Inflammatory macrophage (primary cell): ENCODE measurements at places on chromosomes 13 and 19.

GRCh38 chr19:58538257-58539168, 5.4 kb upstream of the TRIM28 start:
- no peak for DNase-seq

DNA sequence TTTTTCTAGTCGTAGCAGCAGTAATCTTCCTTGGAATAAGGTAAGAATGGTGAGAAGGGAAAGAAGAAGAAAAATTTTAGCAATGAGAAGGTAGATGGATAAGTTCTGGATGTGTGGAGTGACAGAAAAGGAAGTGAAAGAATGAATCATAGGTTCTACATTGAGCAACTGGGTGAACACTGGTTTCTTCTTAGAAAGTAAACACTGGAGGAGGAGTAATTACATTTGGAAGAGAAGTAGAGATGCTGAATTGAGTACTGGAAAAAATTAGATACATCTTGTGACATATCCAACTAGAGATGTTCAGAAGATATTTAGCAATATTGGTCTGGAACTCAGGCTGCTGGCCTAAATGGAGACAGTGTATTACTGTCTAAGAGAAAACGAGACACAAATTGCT, 148.5 kb downstream of the GPC5 start:
- DNase-seq: peak; percentile 14

GRCh38 chr19:24062190-24062589, 24.8 kb upstream of the ZNF254 start:
- no peak for DNase-seq

- DNase-seq: no peak
These were observed 264.5 kb downstream of the KCTD12 start for GRCh38 chr13:76621705-76622104.

DNA sequence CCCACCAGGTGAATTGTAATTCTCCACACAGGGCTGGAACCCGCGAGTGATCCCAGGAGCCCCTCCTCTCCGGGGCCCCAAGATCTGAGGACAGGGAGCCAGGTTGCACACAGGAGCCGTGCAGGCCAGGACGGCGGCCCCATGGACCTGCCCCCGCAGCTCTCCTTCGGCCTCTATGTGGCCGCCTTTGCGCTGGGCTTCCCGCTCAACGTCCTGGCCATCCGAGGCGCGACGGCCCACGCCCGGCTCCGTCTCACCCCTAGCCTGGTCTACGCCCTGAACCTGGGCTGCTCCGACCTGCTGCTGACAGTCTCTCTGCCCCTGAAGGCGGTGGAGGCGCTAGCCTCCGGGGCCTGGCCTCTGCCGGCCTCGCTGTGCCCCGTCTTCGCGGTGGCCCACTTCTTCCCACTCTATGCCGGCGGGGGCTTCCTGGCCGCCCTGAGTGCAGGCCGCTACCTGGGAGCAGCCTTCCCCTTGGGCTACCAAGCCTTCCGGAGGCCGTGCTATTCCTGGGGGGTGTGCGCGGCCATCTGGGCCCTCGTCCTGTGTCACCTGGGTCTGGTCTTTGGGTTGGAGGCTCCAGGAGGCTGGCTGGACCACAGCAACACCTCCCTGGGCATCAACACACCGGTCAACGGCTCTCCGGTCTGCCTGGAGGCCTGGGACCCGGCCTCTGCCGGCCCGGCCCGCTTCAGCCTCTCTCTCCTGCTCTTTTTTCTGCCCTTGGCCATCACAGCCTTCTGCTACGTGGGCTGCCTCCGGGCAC, 3.9 kb downstream of the FFAR1 start:
- no peak for DNase-seq

GRCh38 chr13:45437947-45438346, 19.8 kb upstream of the SLC25A30 start:
- no peak for DNase-seq
